ENCODE measurements at places on chromosomes 4 and X.

GRCh38 chrX:23932046-23932445 is 24.2 kb downstream of the CXorf58 start:
- DNase-seq, result no peak

- no peak for DNase-seq
Measured at GRCh38 chr4:78214078-78214477, 157.0 kb downstream of the FRAS1 start.

DNA sequence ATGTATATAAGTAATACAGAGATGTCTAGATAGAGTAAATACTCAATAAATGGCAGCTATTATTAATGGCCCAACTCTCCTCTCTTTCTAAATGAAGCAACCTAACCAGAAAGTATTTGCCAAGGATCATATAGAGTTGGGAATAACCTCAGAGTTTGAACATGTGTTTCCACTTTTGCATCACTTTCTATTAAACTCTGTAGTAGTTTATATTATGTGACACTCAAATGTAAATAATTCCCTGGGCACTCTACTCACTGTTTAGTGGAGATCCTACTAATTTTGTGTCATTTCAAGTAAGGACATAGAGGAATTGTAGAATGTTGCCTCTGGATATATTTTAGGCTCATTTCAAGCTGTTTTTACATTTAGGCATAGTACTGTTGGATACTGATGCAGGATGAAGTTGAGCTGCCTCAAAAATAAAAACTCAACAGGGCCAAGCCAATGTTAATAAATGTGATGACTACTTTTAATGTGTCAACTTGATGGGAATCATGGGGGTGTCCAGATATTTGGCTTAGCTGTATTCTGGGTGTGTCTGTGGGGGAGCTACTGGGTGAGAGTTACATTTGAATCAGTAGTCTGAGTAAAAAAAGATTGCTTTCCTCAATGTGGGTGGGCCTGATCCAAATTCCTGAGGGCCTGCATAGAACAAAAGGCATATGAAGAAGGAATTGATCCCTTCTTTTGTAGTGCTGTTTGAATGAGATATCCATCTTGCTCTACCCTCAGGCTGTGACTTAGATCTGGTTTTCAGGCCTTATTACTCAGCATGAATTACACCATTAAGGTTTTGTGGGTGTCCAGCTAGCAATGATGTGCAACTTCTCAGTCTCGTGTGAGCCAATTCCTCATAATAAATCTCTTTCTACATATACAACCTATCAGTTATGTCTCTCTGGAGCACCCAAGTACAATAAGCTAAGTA is 1368.2 kb downstream of the STIM2 start:
- no peak for DNase-seq

DNA sequence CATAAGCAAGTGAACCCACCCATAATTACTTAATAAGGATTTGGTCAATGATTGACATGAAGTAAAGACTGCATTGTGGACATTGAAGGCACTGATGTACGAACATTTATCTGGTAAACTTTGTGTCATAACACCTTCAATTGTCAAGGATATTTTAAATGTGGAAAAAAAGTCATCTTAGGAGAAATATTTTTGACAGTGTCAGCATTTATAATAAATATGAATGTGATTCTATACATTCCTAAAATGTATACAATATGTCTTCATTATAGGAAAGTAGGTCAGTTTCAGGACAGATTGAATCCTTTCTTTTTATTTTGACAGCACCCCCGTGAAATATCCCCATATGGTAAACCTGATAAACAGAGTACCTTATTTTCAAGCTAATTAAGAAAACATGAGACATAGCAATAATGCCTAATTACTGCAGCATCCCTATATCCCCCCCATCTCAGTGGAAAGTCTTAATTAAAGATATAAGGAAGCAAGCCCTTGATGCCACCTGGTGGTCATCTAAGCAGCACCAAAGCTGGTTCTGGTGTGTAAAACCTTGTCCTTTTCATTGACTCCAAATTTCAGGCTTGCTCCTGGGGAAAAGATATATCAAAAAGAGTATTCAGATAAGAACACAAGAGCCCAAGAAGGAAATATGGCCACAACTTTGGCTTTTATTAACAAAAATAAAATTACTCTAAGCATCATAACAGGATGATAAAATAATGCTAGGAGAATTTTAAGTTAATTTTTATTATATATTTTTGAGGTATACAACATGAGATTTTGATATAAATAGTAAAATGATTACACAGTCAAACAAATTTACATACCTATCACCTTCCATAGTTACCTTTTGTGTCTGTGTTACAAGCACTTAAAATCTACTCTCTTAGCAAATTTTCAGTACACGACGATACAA is 379.7 kb downstream of the TLL1 start:
- no peak for DNase-seq

- peak; percentile 1 for DNase-seq
Measured at GRCh38 chrX:111869639-111870034, 6.3 kb upstream of the TRPC5OS start.

DNA sequence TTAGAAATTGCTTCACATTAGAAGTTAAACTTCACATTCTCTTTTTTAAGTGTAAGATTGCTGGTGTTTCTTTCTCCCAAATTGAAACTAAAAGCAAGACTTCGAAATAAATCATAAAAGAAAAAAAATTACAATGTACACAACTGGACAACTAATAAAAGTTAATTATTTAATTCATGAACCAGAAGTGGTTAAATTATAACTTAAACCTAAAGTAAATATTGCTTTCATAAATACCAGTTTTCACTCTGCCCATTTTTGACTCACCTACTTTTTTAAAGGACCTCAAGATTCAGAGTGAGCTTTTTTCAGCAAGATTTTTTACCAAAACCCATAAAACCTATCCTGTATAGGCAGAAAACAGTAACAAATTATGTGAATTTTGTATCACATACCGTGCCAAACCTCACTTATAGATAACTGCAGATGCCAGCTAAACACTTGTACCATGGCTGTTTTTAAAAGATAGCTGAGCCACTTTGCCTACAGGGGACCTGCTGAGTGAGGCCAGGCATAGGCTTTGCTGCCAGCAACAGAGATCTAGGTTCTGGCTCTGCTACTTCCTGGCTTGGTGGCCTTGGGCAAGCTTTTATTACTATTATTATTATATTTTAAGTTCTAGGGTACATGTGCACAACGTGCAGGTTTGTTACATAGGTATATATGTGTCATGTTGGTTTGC is 259.8 kb downstream of the NR3C2 start:
- no peak for DNase-seq

GRCh38 chr4:45910511-45910910 is 213.3 kb downstream of the GABRG1 start:
- DNase-seq, result no peak

DNA sequence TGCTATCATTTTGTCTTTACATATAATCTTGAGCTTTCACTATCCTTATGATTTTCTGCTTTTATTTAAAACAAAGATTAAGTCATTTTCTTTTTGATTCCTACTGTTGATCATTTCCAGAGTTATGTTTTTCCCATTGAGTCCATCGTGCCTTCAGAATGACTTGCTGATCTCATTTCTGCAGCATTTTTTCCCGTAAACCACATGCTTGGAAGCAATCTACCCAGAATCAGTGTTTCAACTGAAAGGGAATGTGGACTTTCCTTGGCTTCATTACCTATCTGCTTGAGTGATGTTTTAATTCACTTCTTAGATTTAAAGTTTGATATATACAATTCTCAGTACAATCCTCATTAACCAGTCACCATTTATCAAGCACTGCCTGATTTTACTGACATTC is 192.4 kb upstream of the FSTL5 start:
- no peak for DNase-seq

- DNase-seq, result no peak
Measured at GRCh38 chr4:7396186-7396910, 38.4 kb downstream of the PSAPL1 start.

DNA sequence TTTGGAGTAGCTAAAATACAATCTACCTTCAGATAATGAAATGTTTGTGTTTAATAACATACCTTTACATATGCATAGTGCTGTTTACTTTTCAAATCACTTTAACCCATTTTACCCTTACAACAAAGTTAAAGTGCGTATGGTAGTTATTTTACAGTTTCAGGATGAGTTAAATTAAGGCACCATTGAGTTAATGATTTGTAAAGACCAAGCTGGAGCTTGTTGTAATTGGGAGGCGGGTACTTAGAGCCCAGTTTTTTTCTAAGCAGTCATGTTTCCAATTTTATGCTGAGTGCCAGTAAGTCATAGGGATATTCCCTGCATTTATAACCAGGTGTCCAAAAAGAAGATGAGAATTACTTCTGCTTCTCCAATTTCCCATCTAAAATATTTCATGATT is 84.2 kb upstream of the NRK start:
- DNase-seq, result no peak

GRCh38 chrX:133722756-133723155 is 262.6 kb downstream of the GPC3 start:
- no peak for DNase-seq

GRCh38 chrX:2376166-2376565 is 124.6 kb downstream of the DHRSX start:
- DNase-seq, result no peak

- DNase-seq, result no peak
Measured at GRCh38 chr4:11831739-11832138, 403.0 kb upstream of the HS3ST1 start.

- DNase-seq, result no peak
Measured at GRCh38 chr4:56463711-56464110, 3.7 kb upstream of the SRP72 start.

- DNase-seq, result no peak
Measured at GRCh38 chr4:106953036-106953705, 82.9 kb downstream of the DKK2 start.

GRCh38 chr4:74339501-74339900 is 25.4 kb upstream of the EREG start:
- no peak for DNase-seq

DNA sequence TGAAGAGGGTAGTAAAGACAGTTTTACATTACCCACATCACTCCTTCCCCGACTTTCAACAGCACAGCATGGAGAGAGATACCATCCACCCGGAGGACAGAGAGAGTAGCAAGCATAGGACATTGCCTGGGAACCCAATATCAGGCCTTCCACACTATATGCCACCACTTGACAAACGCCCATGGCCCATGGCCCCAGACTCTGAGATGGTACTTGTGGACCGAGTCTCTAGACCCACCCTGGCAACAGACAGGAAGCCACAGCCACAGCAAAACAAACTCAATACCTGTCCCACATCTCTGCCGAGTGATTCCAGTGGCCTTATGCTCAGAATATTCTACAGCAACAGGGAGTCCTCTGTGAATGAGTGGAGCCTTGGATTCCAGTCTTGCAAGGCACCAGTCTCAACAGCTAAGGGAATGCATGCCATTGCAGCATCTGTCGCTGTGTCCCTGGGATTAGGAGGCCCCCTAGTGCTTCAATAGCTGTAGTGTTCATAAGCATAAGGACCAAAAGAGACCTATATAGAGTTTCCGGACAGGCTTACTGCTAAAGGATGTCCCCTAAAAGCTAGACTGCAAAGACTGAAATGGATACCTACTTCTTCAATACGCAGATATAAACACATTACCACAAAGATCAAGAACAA is 14.7 kb upstream of the CT55 start:
- DNase-seq, result peak; percentile 12

GRCh38 chrX:100407147-100407783 is 2.8 kb downstream of the PCDH19 start:
- DNase-seq, result no peak

GRCh38 chr4:164177153-164177552 is 576.8 kb upstream of the SMIM31 start:
- no peak for DNase-seq

- no peak for DNase-seq
Measured at GRCh38 chr4:84927428-84927827, 39.1 kb downstream of the WDFY3 start.

- peak; percentile 13 for DNase-seq
Measured at GRCh38 chrX:63128509-63128908, 222.6 kb downstream of the SPIN4 start.

- no peak for DNase-seq
Measured at GRCh38 chr4:182144626-182145333, 98.4 kb upstream of the TENM3 start.

GRCh38 chr4:153486281-153487151 is 20.4 kb downstream of the TMEM131L start:
- no peak for DNase-seq

DNA sequence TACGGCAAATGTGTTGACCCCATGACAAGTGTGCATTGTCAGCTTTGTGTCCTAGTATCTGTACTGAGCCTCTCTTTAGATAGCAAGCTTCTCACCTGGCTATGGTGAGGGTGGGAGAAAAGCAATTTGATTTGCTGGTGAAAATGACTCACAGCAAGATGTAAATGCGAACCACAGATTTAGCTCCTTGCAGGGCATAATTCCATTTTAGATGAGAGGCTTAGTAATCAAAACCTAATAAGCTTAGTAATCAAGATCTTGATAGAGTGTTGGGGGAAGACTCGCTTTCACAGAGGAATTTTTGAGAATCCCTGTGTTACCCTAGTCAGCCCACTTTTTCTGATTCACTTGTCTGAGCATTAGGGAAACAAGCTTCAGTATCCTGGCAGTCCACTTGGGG is 7.7 kb upstream of the OCIAD2 start:
- no peak for DNase-seq

- no peak for DNase-seq
Measured at GRCh38 chrX:79368441-79368840, 1.3 kb upstream of the ITM2A start.

DNA sequence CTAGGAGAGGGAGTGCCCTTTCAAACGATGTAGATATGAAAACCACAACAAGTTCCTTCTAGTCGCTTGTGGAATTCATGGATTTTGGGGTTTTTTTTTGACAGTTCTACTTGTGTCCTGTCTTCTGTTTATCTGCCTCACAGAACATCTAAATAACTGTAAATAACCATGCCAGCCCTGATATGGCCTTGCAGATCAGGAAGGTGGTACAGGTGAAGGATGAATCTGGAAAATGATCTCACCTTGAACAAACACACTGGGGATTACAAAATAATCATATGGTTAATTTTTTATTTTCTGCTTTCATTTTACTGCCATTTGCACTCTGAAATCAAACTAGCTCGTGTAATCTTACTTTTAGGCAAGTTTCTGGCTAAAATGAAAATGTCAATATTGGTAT is 37.2 kb downstream of the GPR82 start:
- no peak for DNase-seq

DNA sequence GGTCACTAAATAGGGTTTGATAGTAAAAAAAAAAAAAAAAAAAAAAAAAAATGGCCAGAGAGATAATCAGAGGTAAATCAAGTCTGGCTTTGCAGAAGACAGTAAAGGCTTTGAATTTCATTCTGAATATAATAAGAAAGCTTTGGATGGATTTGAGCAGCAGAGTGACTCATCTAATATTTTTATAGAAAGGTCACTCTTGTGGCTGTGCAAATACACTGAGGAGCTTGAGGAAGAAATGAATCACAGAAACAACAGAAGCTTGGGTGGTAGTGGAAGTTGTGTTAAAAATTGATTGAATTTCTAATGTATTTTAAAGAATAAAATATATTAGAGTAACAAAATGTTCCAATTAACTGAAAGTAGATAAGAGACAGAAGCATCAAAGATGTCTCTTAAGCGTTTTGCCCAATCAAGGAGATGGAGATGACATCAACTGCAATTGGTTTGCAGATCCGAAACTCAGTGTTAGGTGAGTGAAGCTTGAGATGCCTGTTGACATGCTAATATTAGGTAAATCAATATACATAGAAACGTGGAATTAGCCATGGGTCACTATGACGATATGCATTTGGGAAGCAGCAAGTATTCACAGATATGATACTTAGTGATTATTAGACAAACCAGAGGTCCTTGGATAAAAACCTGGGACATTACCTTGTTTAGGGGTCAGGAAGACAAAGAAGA is 280.5 kb downstream of the GPM6A start:
- no peak for DNase-seq
